ENCODE measurements at places on chromosomes 2 and 18.

GRCh38 chr2:132979339-132980093, 309.5 kb upstream of the LYPD1 start:
- peak; percentile 8 for DNase-seq

DNA sequence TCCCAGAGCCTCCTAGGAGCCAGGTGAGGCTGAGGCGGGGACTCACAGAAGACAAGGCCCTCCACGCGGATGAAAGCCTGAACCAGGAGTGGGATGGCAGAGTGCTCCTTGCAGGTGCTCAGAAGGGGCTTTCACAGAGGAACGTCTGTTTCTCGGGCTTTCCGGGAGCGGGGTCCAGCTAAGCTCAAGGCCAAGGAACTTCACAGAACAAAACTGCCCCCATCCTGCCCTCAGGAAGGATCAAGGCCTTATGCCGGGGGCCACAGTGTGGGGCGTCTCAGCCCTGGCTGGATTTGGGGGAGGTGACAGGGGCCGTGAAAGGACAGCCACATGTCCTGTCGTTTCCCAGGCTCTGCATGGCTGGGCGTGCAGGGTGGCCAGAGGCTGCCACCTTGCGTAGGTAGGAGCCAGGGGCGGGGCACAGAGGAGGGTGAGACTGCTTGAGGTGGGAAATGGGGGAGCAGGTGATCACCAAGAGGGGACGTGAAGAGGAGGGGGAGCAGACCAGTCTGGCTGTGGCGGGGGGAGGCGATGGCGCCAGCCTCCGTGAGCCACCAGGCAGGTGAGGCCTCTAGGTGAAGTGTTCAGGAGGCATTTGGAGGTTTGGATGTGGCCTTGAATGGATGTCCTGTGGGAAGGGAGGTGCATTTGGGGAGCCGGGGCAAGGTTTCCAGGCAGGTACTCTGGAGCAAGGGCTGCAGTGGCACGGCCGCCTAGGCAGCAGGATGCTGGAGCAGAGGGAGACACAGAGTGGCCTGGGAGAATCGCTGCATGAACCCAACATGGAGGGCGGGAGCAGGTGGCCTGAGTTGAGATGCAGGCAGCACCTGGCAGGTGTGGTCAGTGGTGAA, 79.1 kb downstream of the TWIST2 start:
- no peak for DNase-seq

DNA sequence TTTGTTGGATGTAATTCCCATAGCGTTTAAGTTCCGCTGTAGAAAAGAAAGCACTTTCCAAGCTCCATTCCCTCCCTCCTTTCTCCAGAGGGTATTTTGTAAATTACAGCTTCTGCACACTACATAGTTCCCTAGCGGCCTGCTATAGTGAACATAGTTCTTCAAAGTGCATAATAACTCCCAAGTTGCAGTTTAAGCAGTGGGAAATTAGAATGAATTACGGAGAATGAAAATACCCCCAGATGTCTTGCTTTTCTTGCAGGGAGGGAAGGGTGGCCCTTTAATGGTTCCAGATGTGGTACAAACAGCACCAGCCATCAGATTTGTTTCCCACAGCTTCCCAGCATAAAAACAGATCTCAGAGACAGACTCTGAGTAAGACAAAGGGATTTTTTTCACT, 893.9 kb downstream of the SUCLG1 start:
- no peak for DNase-seq

- no peak for DNase-seq
Measured at GRCh38 chr2:181915102-181915501, 23.6 kb downstream of the ITPRID2 start.

DNA sequence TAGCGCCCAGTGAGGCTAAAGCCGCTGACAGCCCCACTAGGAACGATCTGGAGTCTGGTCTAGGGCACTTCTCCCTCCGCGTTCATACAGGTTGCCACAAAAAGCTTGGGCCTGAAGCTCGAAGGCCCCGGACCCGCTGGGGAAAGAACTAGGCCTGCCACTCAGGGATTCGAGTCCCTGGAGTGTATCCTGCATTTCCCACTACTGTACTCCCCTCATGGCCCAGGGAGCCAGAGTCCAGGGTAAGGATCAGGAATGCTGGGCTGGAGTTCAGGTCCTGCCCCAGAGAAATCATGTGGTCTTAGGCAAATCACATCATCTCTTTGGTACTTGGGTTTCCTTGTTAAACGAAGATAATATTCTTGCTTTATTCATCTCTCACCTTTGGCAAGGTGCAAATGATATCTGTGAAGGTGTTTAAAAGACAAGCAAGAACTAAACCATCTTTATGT, 1.4 kb upstream of the ZFP36L2 start:
- DNase-seq: no peak

GRCh38 chr2:236574424-236575145, 5.0 kb downstream of the ACKR3 start:
- DNase-seq: no peak

DNA sequence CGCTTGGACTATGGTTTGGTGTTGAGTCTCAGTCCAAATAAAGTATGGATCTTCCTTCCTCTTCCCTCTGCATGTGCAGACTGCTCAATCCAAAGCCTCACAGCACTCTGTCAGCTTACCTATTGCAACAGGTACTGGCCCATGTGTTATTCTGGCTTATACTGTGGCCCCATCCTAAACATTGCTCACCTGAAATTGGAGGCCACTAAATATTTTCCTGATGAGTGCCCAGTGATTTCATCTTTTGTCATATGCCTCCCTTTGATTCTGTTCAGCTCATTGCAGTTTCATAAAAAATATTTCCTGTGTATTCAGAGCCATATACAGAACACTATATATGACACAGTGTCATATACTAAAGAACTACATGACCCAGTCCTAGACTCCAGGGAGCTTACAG, 86.3 kb upstream of the FAM136A start:
- no peak for DNase-seq

DNA sequence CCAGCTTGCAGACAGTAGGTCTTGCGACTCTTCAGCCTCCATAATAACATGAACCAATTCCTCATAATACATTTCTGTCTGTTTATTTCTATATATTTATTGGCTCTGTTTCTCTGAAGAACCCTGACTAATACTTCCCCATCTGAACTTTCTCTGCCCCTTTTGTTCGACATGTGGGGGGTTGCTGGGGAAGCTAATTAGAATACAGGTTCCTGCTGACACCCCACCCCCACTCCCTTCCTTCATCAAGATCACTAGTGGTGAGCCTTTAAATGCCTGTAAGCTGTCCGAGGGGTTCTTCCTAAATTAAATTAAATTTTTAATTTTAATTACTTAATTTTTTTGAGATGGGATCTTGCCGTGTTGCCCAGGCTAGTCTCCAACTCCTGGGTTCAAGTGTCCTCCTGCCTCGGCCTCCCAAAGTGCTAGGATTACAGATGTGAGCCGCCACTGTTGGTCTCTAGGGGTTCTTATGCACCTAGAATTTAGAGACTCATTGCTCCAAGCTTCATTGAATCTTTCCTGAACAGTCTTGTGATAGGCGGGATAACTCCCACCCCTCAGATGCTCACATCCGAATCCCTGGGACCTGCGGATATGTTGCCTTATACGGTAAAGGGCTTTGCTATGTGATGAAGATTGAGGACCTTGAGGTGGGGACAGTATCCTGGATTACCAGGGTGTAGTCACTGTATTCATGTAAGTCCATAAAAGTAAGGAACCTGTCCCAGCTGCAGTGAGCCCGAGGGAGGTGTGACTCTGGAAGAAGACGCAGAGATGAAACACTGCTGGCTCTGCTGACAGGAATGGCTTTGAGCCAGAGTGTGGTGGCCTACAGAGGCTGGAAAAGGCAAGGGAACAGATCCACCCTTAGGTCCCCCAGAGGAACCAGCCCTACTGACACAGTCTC, 26.2 kb downstream of the HPCAL1 start:
- DNase-seq: no peak

- no peak for DNase-seq
Measured at GRCh38 chr2:239212929-239213642, 187.7 kb downstream of the HDAC4 start.

- no peak for DNase-seq
Measured at GRCh38 chr2:171762879-171763573, 75.8 kb downstream of the DYNC1I2 start.

DNA sequence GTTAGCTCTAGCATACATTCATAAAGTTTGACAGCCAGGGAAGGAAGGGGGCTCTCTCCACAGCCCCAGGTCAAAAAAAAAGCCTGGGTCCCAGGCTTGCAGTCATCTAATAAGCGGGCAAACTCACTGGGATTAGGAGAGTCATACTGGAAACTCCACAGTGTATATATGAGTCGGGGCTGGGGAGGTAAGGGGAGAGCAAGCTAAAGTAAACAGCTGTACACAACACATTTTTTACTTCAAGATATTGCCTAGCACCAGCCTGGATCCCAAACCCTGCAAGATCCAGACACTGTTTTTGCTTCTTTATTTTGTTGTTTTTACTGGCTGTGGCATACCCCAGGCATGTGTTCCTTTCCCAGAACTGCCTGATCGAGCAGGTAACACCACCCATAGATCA, 291.3 kb upstream of the TANK start:
- DNase-seq: no peak

DNA sequence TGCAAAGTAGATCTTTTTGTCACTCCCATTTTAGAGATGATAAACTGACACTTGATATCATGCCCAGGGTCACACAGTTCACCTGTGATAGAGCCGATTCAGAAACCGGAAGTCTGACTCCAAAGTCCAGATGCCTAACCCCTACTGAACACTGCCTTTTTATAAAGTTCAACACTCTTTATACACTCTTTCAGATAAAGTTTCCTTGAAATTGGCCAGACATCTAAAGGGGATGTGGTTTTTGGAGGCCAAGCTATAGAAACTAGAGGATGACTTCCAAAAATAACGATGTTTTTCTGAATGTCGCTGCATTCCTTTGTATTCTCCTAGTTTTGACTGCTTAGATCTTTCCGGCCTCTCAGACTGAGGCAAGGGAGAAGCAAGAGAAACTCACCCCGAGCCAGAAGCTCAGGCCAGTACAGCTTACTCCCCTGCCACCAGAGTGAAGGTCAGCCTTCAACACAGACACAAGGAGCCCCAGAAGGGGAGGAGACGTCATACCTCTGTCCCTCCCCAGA, 61.8 kb downstream of the NRP2 start:
- DNase-seq: no peak

DNA sequence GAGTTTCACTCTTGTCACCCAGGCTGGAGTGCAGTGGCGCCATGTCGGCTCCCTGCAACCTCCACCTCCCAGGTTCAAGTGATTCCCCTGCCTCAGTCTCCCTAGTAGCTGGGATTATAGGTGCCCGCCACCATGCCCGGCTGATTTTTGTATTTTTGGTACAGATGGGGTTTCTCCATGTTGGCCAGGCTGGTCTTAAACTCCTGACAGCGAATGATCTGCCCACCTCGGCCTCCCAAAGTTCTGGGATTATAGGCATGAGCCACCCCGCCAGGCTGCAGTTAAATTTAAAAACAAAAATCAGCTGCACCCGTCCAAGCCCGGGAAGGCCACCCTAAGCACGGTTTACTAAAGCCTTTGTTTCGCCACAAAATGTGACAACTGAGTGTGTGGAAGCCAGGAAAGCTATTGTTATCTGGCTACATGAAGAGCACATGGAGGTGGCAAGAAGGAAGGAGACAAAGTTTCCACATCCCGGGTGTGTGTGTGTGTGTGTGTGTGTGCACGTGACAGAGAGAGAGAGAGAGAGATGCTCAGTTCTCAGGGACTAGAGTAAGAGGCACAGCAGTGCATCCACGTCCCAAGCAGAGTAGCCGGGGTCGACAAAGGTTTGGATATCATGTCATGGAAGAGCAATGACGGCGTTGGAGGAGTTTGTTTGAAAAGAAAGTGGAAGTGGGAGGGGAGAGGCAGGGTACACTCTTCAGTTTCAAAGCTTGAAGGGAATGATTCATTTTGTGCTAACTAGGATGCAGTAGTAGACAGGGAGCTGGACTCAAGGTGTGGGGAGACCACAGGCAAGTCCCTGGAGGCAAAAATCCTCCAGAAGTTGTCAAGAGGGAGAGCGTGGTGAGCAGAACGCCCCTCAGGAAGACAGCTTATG, 20.1 kb downstream of the INPP5D start:
- no peak for DNase-seq

GRCh38 chr2:231386446-231386845, 9.1 kb upstream of the B3GNT7 start:
- no peak for DNase-seq

DNA sequence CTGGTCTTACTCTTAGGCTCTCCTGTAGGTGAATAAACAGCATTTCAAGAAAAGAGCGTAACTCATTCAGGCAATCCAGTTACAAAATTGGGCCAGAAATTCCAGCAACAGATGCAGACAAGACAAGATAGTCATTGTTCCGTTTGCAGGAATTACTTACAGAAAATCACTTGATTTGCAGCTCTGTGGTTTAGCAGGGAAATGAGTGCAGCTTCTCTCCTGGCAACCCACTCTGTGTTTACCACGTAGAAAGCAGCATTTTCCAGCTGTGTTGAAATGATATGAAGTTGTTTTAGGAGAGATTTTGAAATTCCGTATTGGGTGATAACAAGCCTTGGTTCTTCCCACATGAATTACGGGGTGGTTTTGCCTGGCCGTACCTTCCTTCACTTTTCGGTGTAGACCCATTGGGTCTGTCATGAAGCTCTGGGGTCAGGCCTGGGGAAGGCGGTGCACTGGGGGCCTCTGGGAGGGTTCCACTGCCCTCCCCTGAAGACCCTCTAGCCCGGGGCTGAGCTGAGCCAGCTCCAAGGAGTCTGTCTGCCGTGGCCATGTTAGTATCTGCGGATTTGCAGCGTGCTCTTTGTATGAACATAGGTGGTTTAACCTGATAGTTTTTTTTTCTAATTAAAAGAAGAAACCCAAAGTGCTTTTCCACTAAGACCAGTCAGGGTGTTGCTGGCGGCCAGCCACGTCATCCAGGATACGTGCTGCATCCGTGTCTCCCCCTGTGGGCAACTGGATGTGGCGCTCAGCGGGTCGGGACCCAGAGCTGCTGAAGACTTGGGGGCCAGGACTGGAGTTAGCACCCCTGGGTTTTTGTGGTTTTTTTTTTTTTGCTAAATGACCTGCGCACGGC, 58.9 kb upstream of the KCNG2 start:
- DNase-seq: no peak

GRCh38 chr2:227228061-227228667, 63.7 kb downstream of the COL4A3 start:
- no peak for DNase-seq

DNA sequence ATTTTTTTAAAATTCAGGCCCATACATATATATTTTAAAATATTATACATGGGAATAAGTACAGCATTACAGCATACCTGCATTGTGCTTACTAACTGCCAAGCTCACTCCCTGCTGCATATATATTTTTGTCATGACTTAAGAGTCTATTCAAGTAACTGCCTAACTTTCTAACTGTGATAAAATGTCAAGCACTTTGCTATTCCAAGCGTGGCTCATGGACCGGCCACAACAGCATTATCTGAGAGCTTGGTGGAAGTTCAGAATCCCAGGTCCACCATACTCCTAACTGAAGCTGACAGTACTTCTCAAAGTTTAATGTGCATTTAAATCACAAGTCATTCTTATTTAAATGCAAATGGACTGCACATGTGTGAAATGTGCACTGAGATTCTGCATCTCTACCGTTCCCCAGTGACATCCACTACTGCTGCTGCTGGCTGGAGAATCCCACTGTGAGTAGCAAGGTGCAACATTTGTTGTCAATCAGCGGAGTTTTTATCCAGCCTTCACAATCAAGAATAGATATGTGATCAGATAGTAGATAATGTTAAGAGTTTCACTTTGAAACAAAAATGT, 79.1 kb downstream of the DYM start:
- DNase-seq: no peak

Data from GM10248 (cell line).